ENCODE measurements at places on chromosomes 3 and 15. TPM values are rescaled to one million over a fixed set of nuclear protein-coding genes. Genes with fewer than 3 reads are reported as not detected.

Gene CD96
- under 0.01 TPM for total RNA-seq

Gene ZWILCH
- total RNA-seq = 14.4 TPM

Gene PATL2
- total RNA-seq = 0.56 TPM

Gene PCSK6
- total RNA-seq = 4.2 TPM

Gene CDCP1
- total RNA-seq = 37.5 TPM

Gene NANOGP8
- not detected for total RNA-seq

Gene FBXL2
- total RNA-seq = 10.0 TPM

Gene HRG
- not detected for total RNA-seq

Data from regular cardiac myocyte (primary cell).